ENCODE measurements at places on chromosomes 5 and 9.

GRCh38 chr5:1294835-1295649 is at the start of gene TERT:
Gene TERT, minus strand, starts transcription at chr5:1295068. Its CDS starts 79 bp downstream, at chr5:1294989.
- H3K4me3 ChIP-seq, result no peak within 1 kb of the TSS
- H3K36me3 ChIP-seq, result no peaks in the 10 kb centered on the region
- peak; percentile 18 for DNase-seq

GRCh38 chr9:34715639-34716215 is 5.8 kb upstream of the CCL21 start:
- no peaks in the 10 kb centered on the region for H3K36me3 ChIP-seq
- no peaks in the 10 kb centered on the region for H3K27me3 ChIP-seq
- DNase-seq, result no peak
- H3K4me1 ChIP-seq, result peaks cover 8% of the 10 kb centered on the region

GRCh38 chr9:14866200-14866749 is 44.0 kb downstream of the FREM1 start:
- no peaks in the 10 kb centered on the region for H3K36me3 ChIP-seq
- H3K4me1 ChIP-seq, result no peaks in the 10 kb centered on the region
- H3K4me3 ChIP-seq, result no peak overlapping the region
- H3K27ac ChIP-seq, result no peak overlapping the region

DNA sequence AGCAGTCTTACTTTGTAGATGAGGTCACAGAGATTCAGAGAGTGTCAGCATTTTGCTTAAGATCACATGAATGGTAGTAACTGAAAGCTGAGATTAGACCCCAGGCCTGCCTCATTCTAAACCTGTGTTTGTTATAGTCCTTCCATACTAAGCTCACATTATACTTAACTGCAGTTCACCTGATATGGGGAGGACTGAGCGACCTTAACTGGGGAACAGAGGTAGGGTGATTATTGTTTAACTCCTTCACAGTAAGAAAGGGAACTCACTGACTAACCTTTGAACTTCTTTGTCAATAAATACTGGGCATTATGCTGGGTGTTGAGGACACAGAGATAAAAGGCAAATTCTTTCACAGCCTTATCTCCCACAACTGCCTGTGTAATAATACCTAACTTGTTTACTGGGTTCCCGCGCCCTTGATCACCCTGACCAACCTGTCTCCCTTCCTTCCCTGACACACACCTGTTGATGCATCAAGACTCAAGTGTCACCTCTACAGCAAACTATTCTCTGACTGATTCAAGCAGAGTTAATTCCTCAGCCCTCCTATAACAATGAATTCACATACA is 27.2 kb downstream of the DEPDC1B start:
- H3K4me1 ChIP-seq, result no peaks in the 10 kb centered on the region
- H3K4me3 ChIP-seq, result no peak overlapping the region
- no peaks in the 10 kb centered on the region for H3K36me3 ChIP-seq

- H3K36me3 ChIP-seq, result no peaks in the 10 kb centered on the region
- DNase-seq, result no peak
- H3K27ac ChIP-seq, result no peak overlapping the region
- H3K4me3 ChIP-seq, result no peak overlapping the region
Measured at GRCh38 chr9:37371565-37372464, 50.7 kb upstream of the GRHPR start.

DNA sequence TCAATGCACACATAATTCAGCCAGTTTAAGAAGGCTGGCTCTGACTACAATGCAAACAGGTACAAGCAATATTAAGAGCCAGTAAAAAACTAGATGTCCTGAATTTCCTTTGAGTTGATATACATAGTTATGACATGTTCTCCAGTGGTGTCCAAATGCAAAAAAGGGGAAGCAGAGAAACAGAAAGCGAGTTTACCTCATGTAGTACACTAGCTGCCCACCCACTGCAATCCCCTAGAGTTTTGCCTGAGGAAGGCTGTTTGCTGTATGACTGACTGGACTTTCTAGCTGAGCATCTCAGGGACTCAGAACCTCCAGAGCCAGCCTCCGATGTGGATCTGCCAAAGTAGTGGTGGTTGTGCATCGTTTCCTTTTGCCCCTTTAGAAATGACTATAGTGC is 44.8 kb upstream of the SLC1A3 start:
- no peaks in the 10 kb centered on the region for H3K36me3 ChIP-seq
- no peaks in the 10 kb centered on the region for H3K27me3 ChIP-seq
- H3K27ac ChIP-seq, result no peak overlapping the region
- H3K4me3 ChIP-seq, result no peak overlapping the region

DNA sequence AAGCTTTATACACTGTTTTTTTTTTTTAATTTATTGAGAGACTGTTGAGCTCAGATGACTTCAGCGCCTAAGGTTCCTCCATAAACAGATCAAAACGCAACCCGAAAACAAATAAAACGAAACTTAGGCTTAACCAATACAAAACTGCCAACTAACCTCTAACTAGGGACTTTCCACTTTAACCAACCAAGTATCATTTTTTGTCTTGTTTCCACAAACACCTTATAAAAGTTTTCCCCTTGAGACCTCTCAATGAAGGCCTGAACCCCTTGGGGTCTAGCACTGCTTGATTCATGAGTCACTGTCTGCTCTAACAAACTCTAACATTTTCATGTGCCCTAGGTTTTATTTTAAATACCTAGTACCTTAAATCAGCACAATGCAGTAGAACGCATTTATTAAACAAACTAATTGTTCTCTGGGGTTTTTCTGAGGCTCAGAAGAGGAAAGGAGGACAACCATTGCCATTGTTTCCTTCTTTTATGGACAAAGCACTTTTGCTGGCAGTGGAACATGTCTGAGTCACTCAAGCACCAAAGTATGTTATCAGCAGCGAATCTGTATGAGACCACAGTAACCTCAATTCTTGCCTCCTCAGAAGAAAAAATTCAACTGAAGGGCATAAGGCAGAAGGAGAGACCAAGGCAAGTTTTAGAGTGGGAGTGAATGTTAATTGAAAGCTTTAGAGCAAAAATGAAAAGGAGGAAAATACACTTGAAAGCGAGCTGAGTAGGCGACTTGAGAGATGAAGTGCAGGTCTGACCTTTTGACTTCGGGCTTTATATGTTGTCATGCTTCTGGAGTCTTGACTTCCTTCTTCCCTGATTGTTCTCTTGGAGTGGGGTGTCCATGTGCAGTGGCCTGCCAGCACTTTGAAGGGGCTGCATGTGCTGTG is 97.7 kb upstream of the HCN1 start:
- H3K27ac ChIP-seq, result no peak overlapping the region
- H3K4me1 ChIP-seq, result no peaks in the 10 kb centered on the region

DNA sequence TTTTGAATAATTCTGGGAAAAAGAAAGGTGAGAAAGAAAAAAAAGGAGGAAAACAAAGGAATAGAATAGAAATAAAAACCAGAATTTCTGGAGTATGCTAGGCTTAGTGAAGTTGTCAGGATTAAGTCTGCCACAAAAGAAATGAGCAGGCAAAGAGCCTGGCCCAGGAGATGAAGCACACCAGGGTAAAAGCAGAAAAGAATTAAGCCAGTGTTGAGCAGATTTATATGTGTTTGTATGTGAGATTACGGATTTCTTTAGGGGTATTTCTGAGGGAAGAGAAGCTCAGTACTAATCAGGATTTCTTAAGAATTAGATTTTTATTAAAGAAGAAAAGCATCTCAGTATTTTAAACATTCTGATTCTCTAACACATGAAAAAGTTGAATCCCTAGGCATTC is 74.5 kb downstream of the MRPS27 start:
- DNase-seq, result no peak
- peaks cover 36% of the 10 kb centered on the region for H3K4me1 ChIP-seq
- peak overlapping the region; percentile 50 for H3K27ac ChIP-seq
- no peaks in the 10 kb centered on the region for H3K36me3 ChIP-seq

- H3K4me3 ChIP-seq, result no peak overlapping the region
- H3K4me1 ChIP-seq, result no peaks in the 10 kb centered on the region
- no peak for DNase-seq
- H3K36me3 ChIP-seq, result no peaks in the 10 kb centered on the region
- H3K27me3 ChIP-seq, result no peaks in the 10 kb centered on the region
- no peak overlapping the region for H3K27ac ChIP-seq
Measured at GRCh38 chr5:153390569-153390968, 99.9 kb upstream of the GRIA1 start.

GRCh38 chr5:16884595-16884994 is 51.5 kb downstream of the MYO10 start:
- no peak overlapping the region for H3K27ac ChIP-seq
- H3K27me3 ChIP-seq, result no peaks in the 10 kb centered on the region
- DNase-seq, result no peak
- H3K4me3 ChIP-seq, result no peak overlapping the region
- H3K4me1 ChIP-seq, result peaks cover 29% of the 10 kb centered on the region

GRCh38 chr9:70472268-70473249 is 58.1 kb upstream of the KLF9 start:
- DNase-seq, result no peak
- peaks cover 18% of the 10 kb centered on the region for H3K4me1 ChIP-seq
- H3K27me3 ChIP-seq, result no peaks in the 10 kb centered on the region
- H3K4me3 ChIP-seq, result no peak overlapping the region
- H3K36me3 ChIP-seq, result no peaks in the 10 kb centered on the region

DNA sequence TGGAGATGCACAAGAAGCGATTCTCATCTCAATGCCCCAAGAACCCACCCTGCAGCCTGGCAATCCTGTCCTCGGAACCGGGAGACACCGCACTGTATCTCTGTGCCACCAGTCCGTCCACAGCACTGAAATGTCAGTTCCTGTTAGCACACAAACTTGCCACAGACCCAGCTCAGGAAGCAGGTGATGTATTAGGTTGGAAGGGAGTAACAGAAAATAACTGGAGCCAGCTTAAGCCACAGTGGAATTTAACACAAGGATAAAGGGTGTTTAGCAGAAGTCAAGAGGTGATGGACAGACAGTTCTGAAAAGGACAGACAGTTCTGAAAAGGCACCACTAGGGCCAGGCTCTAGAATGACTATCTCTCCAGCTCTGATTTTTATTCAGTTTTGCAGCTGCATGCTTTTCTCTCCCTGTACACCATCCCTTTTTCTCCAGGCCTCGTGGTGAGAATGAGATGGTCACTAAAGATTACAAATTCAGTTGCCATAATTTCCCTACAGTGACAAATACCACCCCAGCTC is 114.4 kb downstream of the ANKRD18B start:
- no peak for DNase-seq
- H3K36me3 ChIP-seq, result no peaks in the 10 kb centered on the region
- H3K4me1 ChIP-seq, result peaks cover 4% of the 10 kb centered on the region

- H3K4me1 ChIP-seq, result no peaks in the 10 kb centered on the region
- no peak for DNase-seq
- no peaks in the 10 kb centered on the region for H3K36me3 ChIP-seq
- H3K4me3 ChIP-seq, result no peak overlapping the region
- H3K27me3 ChIP-seq, result no peaks in the 10 kb centered on the region
Measured at GRCh38 chr5:95352691-95353090, 38.5 kb upstream of the FAM81B start.

- peak overlapping the region; percentile 90 for H3K27ac ChIP-seq
- H3K4me3 ChIP-seq, result peak overlapping the region; percentile 90
- H3K4me1 ChIP-seq, result peaks cover 12% of the 10 kb centered on the region
- no peaks in the 10 kb centered on the region for H3K36me3 ChIP-seq
- H3K27me3 ChIP-seq, result no peaks in the 10 kb centered on the region
- peak; percentile 60 for DNase-seq
Measured at GRCh38 chr5:44809215-44809955, 638 bp downstream of the MRPS30 start.

- H3K4me1 ChIP-seq, result peaks cover 10% of the 10 kb centered on the region
- H3K36me3 ChIP-seq, result no peaks in the 10 kb centered on the region
- no peak overlapping the region for H3K4me3 ChIP-seq
Measured at GRCh38 chr9:16729651-16730050, 140.8 kb downstream of the BNC2 start.

GRCh38 chr5:157858527-157859226 is at the start of gene CLINT1:
Gene CLINT1, minus strand, starts transcription at chr5:157859145. Its CDS starts 175 bp downstream, at chr5:157858970.
- H3K36me3 ChIP-seq, result no peaks in the 10 kb centered on the region
- H3K4me1 ChIP-seq, result peaks cover 17% of the 10 kb centered on the region
- peak within 1 kb of the TSS; percentile 97 for H3K4me3 ChIP-seq
- DNase-seq, result peak; percentile 82

DNA sequence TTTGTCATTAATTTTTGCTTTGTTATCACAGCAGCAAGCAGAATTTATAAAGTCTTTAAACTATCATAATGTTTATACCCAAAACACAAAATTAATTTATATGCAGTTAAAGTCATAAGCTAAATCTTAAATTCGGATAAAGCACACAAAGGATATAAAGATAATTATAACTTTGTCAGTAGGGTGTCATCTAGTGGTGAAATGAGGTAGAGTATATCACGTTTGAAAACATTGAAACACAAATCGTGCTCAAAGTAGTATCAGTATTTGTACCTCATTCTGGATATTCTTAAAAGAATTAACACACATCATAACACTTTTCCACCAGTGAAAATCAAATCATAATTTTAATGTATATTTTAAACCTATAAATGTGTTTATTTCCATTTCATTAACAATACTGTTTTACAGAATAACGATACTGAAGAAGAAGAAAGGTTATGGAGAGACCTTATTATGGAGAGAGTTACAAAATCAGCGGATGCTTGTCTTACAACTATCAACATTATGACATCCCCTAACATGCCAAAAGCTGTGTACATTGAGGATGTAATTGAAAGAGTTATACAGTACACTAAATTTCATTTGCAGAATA is 129.5 kb downstream of the NIPBL start:
- peaks cover 90% of the 10 kb centered on the region for H3K36me3 ChIP-seq
- no peak overlapping the region for H3K27ac ChIP-seq

DNA sequence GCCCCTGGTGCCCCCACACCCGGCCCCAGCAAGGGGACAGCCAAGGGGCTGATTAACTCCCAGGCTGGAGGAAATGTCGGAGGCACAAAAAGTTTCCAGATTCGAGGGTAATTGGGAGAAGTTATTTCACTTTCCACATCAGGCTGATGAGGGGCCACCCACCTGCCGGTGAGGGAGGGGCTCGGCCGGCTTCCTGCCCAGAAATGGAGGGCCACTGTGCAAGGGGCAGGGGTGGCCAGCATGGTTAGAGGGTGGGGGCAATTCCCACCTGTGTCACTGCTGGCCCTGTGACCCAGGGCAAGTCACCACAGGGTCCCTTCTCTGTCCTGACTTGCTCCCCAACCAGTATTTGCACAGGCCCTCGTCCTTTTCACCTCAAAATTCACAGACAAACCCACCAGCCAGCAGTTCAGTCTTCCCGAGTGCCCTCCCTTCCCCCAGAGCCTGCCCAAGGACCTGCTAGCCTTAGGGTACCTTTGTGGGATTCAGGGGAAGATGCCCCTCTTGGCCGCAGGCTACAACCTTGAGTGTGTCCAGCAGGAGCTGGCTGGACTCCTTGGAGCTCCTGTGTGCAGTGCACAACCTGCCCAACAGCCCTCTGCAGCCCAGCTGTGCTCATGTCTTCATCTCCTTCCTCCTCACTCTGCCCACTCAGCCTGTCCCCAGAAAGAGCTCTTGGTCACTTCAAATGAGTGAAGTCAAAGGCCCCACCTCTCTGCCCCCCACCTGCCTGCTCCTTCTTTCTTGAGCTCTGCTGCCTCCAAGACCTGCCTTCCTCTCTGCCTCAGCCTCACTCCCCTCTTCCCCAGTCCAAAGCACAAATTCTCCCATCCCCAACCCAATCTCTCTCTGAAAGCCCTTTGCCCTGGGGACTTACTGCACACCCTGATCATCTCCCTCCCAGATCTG is 130.5 kb downstream of the BARX1 start:
- no peaks in the 10 kb centered on the region for H3K36me3 ChIP-seq
- H3K27ac ChIP-seq, result no peak overlapping the region
- DNase-seq, result no peak

GRCh38 chr5:107615299-107615817 is 55.4 kb downstream of the EFNA5 start:
- DNase-seq, result no peak
- H3K27me3 ChIP-seq, result no peaks in the 10 kb centered on the region
- H3K4me1 ChIP-seq, result no peaks in the 10 kb centered on the region
- H3K4me3 ChIP-seq, result no peak overlapping the region

GRCh38 chr9:129449066-129449465 is 171.8 kb downstream of the C9orf50 start:
- H3K36me3 ChIP-seq, result no peaks in the 10 kb centered on the region
- H3K4me1 ChIP-seq, result peaks cover 5% of the 10 kb centered on the region
- DNase-seq, result no peak
- no peaks in the 10 kb centered on the region for H3K27me3 ChIP-seq
- H3K4me3 ChIP-seq, result no peak overlapping the region

Data from left lung (tissue), 14 donors.